ENCODE measurements at places on chromosomes 6 and 20. TPM values are rescaled to one million over a fixed set of nuclear protein-coding genes. Genes with fewer than 3 reads are reported as not detected.

TMEM74B gene
- total RNA-seq = 3.9 TPM

TTLL9 gene
- total RNA-seq = 0.10 TPM

MOCS1 gene
- 2.1 TPM for total RNA-seq

NOTCH4 gene
- total RNA-seq = 0.76 TPM

ARFGEF2 gene
- total RNA-seq = 13.6 TPM

PLA2G7 gene
- total RNA-seq = 0.06 TPM

HEY2 gene
- 0.06 TPM for total RNA-seq

HM13 gene
- total RNA-seq = 262 TPM

VSX1 gene
- total RNA-seq = 0.99 TPM

KHDC1L gene
- total RNA-seq = not detected

KIAA0408 gene
- 5.3 TPM for total RNA-seq

NFATC2 gene
- 8.4 TPM for total RNA-seq

FOXQ1 gene
- total RNA-seq = 4.8 TPM

CASS4 gene
- total RNA-seq = 0.12 TPM

SEMG1 gene
- not detected for total RNA-seq

ACAT2 gene
- total RNA-seq = 30.0 TPM

OTOR gene
- total RNA-seq = not detected

IPCEF1 gene
- 0.15 TPM for total RNA-seq

BTNL2 gene
- not detected for total RNA-seq

IL17F gene
- not detected for total RNA-seq

MCM3 gene
- total RNA-seq = 72.2 TPM

TSBP1 gene
- not detected for total RNA-seq

CENPQ gene
- total RNA-seq = 7.6 TPM

ME1 gene
- total RNA-seq = 38.4 TPM

KIF25 gene
- total RNA-seq = 0.03 TPM

B3GALT4 gene
- 0.95 TPM for total RNA-seq

ID1 gene
- 370 TPM for total RNA-seq

APMAP gene
- 185 TPM for total RNA-seq

TGM2 gene
- 542 TPM for total RNA-seq

RSPH4A gene
- 0.20 TPM for total RNA-seq

NKX2-4 gene
- total RNA-seq = not detected

SRSF12 gene
- total RNA-seq = 1.6 TPM

SOD2 gene
- total RNA-seq = 188 TPM

HLA-DMB gene
- total RNA-seq = 1.7 TPM

OXT gene
- total RNA-seq = not detected

ADTRP gene
- total RNA-seq = 0.56 TPM

PSORS1C2 gene
- total RNA-seq = not detected

UBE2C gene
- 240 TPM for total RNA-seq

FOXF2 gene
- 14.4 TPM for total RNA-seq

CLVS2 gene
- 0.17 TPM for total RNA-seq

KCNB1 gene
- total RNA-seq = 2.7 TPM

RBBP8NL gene
- 1.3 TPM for total RNA-seq

CCN5 gene
- 27.9 TPM for total RNA-seq

TP53INP2 gene
- 6.6 TPM for total RNA-seq

PRSS16 gene
- total RNA-seq = 3.3 TPM

OPRM1 gene
- not detected for total RNA-seq

ZNF165 gene
- 1.1 TPM for total RNA-seq

UCKL1 gene
- total RNA-seq = 31.7 TPM

BPIFB1 gene
- 0.06 TPM for total RNA-seq

RBM24 gene
- 7.7 TPM for total RNA-seq

CCN2 gene
- 197 TPM for total RNA-seq

CST2 gene
- total RNA-seq = 0.62 TPM

All from A549 treated with Hydrocortisone at 1 μM for 4 hours (cell line).